CD4-positive, alpha-beta T cell (primary cell): ENCODE measurements at places on chromosomes 12 and 14. TPM values are rescaled to one million over a fixed set of nuclear protein-coding genes. Genes with fewer than 3 reads are reported as not detected.

The ADIPOR2 gene
- 12.6 TPM for total RNA-seq

The MIP gene
- total RNA-seq, result not detected

The OR4K1 gene
- not detected for total RNA-seq

The FOXN4 gene
- total RNA-seq, result not detected

The TIMELESS gene
- total RNA-seq, result 3.1 TPM

The KLRB1 gene
- total RNA-seq, result 54.8 TPM

The SERPINA5 gene
- not detected for total RNA-seq

The CYP27B1 gene
- 1.0 TPM for total RNA-seq

- DNase-seq, result no peak
These were observed 14.7 kb downstream of the GPR132 start for GRCh38 chr14:105050551-105050897.

DNA sequence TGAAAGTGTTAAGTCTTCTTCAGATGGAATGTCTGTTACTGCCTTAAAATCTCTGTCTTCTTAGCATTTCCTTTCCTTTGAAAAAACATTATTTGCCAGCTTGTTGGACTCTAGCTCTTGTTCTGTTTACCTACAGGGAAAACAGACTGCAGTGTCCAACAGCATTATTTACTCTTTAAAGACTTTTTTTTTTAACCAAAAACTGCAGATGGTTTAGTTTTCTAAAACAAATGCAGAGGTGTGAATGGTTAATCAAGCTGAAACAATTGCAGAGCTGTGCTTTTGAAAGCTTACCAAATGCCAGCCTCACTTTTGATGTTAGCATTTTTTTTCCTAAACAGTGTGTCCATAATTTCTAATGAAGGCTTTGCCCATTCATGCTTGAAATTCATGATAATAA is 323.3 kb downstream of the TMEM117 start:
- no peak for DNase-seq

- DNase-seq, result no peak
These were observed 107.5 kb upstream of the CPNE8 start for GRCh38 chr12:39012870-39013269.

DNA sequence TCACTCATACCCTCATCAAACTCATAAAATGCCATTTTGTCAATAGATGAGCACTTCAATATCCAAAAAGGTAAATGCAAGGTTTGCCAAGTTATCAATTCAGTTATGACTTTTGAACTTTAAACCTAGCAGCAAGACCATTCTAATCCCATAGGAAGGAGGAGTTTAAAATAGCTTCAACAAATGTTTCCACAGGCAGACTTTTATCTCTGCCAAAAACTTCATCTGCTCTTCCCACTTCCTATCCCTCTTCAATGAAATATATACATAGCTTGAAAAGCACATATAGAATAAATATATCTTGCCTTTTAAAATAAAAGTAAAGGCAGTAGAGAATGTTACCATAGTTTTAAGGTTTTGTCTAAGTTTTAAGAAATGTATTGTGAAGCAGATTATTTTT is 1749.1 kb upstream of the SEL1L start:
- DNase-seq, result no peak

- no peak for DNase-seq
These were observed 20.6 kb downstream of the SPX start for GRCh38 chr12:21546716-21547115.

DNA sequence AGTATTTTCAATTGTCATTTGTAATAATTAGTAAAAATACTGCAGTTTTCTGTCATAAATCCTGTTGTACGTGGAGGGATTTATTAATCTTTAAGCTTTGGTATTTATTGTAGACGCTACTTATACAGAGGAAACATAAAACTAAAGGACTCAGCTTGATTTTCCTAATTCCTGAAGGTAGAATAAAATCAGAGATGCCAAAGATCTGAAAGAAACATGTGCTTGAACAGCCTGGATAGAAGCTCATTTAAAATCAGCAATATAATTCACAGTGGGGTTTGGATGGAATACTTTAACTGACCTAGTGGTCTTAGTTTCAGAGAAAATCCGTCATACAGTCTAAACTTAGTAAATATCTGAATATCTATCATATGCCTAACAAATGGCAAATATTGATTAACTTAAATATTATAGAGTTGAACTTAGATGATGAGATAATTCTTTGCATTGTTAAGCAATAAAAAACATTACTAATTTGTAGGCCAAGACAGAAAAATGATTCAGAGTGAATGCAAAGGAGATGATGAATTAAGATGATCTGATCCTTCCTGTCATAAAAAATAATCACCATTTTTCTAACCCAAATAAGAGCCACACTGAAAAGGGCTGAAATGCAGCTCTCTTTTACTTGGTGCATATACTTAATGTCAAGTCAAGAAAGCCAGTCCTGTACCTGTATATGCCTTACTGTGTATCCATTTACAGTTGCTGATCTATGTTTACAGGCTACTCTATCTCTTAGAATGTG is 397.1 kb upstream of the DCN start:
- no peak for DNase-seq

DNA sequence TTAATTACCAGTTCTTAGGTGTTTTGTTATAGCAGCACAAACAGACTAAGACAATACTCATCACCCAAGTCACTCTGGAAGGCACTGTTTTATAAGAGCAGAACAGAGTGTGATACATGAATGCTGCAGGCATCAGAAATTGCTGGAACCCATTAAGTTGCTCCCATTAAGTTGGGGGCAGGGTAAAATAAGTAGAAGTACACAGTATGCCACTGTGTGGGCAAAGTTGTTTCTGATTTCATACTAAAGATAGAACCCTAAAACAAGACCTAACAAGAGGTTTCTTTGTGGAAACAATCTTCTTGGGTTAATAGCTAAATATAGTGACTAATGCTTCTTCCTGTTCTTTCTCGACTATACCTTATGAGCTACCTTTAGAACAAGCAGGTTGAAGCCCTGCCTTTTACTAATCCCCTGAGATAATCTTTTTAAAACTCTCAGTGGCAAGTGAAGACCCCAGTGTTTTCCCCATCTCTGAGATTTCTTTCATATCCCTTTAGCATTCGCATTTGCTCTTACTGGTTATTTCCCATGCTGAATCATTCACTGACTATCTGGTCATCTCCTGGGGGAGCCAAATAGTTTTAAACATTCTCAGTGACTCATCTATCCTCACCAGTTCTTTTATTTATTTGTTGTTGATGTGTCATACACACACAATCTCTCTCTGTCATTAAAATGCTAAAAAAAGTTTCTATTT is 52.3 kb downstream of the SOCS2 start:
- DNase-seq, result no peak

DNA sequence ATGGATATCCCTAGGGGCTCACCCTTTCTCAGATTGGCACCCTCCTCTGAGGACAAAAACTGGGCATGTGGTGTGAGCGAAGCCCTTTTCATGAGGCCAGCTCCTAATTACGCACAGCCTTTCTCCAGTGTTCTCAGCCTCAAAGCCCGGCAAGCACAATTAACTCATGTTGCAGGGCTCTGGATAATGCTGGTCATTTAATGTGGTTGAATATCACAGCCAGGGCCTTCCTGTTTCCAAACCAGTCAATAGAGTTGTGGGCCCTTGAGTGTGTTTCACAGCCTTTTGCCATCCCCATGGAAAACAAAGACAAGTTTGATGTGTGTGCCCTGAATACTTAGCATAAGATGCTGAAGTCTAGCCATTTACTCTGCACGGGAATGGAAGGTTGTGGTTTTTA is 114.2 kb upstream of the ARHGAP5 start:
- no peak for DNase-seq

DNA sequence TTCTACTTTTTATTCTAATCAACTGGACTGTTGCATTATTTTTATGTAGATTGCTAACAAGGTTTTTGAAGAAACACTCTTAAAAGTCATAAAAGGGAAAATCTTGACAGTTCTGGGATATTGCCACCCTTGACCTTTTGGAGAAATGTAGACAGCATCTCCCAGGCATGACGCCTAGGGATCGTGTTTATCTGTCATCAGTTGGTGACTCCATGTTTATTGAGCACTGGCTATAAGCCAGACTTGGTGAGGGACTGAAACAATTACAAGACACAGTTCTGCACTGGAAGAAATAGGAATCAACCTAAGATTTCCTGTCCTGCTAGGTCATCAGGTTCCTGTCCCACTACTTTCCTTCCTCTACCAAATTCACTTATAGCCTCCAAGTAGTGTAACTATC is 34.5 kb downstream of the HMGA2 start:
- DNase-seq, result no peak

DNA sequence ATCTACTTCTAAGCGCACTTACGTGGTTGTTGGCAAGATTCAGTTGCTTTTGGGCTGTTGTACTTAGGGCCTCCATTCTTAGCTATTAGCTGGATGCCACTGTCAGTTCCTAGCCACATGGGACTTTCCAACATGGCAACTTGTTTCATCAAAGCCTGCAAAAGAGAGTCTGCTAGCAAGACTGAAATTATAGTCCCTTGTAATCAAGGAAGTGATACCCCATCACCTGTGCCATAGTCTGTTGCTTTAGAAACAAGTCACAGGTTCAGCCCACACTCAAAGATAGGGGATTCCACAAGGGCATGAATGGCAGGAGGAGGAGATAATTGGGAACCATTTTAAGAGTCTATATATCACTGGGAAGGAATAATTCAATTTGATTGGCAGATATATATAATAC is 27.1 kb upstream of the SLC17A8 start:
- DNase-seq, result no peak

GRCh38 chr12:131830335-131830913 is 2.2 kb downstream of the MMP17 start:
- DNase-seq, result no peak

DNA sequence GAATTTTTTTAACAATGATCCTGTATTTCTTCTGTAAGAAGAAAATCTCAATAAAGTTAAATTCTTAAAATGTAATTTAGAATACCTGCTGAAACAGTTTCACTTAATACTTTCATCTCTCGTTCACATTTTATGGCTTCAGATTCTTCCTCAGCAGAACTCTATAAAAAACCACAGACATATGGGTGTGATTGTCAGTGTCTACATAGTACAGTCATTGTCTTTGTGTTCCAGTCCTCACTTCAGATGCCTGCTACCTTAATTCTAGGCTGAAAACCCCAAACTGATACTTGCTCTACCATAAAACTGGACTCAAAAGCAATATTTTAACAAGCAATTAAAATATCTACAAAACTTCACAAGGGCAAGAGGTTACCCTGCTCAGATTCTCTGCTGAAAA is 71.8 kb downstream of the DNAI7 start:
- no peak for DNase-seq

- DNase-seq, result no peak
These were observed 12.1 kb downstream of the ACADS start for GRCh38 chr12:120737557-120738251.

DNA sequence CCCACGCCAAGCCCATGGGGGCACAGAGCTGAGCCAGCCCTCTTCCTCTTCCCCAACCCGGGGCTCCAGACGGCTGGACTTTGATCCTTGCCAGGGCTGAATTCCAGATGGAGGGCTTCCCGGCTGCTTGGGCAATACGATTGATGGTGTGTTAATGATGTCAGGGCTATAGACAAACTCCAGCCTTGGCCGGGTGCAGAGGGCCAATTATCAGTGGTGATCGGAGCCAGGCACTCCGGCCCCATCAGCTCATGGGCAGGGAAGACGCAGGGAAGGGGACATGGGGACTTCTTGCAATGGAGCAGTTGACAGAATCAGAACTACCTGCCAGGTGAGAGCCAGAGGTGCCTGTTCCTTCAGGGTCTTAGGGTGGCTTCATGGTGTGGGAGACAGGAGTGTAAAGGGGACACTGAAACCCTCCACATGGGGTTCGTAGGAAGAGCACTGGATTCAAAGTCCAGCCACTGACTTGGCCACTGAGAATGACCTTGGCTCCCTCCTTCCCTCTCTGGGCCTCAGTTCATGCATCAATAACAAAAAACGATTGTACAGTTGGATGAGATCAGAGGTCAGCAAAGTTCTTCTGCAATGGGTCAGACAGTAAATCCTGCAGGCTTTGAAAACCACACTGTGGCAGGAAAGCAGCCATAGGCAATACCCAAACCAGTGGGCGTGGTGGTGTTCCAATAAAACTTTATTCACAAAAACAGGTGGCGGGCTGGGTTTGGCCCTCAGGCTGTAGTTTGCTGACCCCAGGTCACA is 333.7 kb downstream of the MED13L start:
- no peak for DNase-seq

GRCh38 chr12:29534935-29535334 is 37.4 kb upstream of the OVCH1 start:
- no peak for DNase-seq

- DNase-seq, result no peak
These were observed at the start of gene GALNT16 for GRCh38 chr14:69259527-69260189. TSS of gene GALNT16 (plus strand) at chr14:69260158. CDS start at chr14:69260291, 133 bp downstream.

DNA sequence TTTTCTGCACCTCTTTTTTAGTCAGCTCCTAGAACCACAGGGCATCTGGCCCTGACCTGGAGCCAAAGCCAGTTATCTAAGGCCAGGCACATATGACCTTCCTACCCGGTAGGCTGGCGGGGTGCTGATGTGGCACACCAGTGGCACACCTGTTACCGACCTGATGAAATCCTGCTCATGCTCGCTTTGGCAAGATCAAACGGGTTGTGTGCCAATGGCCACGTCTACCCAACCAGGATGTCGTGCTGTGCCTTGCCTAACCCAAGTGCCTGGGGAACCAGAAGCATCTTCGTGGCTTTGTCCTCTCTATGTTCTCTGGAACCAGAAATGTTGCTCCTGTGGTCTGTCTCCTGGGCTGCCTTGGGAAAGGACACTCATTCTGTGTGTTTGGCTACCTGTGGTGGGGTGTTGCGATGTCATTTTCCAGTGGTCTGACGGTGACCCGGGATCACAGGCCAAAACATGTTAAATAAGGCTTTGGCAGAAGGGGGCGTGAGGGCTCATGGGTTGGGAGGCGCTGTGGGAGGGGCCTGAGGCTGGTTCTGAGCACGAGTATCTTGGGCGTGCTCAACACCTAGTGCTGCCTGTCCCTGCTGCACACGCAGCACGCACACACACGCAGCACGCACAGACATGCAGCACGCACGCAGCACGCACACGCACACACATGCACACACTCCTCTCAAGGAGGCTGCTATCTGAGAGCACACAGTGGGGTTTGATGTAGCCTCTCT is 27.9 kb downstream of the CCNK start:
- no peak for DNase-seq

DNA sequence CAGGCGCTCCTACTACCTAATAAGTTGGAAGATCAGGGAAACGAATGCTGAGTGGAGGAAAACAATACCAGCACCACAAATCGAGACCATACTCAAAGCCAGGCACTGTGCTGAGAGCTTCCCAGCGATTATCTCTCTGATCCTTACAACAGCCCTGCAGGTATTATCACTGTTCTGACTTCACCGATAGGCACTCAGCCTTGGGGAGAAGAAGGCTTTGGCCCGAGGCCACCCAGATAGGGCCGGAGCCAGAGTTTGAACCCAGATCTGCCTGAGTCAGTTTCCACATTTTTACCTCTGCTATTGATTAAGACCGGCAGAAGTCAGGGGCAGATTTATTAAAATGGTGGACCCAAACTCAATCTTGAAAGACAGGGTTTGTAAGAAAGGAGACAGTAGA is 4.9 kb downstream of the SVOP start:
- no peak for DNase-seq

GRCh38 chr12:112537710-112538396 is 119.1 kb downstream of the PTPN11 start:
- DNase-seq, result no peak

- DNase-seq, result no peak
These were observed 277.9 kb downstream of the SSPN start for GRCh38 chr12:26473291-26473690.
